ENCODE measurements at places on chromosomes 3 and 15.

DNA sequence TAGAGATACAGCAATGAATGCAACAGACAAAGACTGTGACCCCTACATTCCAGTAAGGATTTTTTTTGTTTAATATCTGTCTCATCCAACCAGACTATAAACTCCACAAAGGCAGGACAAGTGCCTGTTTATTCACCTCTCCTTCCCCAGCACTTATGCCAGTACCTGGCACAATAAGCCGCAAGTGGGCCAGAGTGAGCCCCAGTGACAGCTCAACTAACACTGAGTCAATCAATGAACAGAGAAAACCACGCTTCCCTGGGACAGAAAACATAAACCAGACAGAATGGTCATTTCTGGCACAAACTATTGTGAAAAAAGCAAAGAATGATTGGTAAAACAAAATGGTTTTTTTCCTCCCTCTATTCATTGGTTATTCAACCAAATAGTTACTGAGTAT lies 52.2 kb downstream of the RYK start:
- no peak for DNase-seq

GRCh38 chr3:187758318-187758955 lies 13.2 kb upstream of the BCL6 start:
- no peak for DNase-seq

- no peak for DNase-seq
Measured at GRCh38 chr3:178100908-178101307, 435.3 kb upstream of the KCNMB2 start.

DNA sequence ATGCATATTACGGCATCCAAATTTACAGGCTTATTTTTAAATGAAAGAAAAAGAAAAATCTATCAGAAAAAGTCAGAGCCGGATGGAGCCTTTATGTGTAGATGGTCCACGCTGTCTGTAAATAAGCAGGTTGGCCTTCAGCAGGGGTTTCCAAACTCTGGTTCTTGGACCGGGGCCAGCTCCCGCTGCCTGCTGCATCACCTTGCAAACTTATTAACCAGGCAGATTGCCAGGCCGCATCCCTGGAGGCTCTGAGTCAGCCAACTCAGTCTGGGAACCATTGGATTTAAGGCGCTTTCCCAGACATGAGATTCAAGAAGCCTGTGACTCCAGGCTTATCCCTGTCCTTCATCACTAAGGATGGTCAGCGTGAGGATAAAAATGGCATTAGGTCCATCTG lies 212.4 kb downstream of the OPA1 start:
- no peak for DNase-seq

DNA sequence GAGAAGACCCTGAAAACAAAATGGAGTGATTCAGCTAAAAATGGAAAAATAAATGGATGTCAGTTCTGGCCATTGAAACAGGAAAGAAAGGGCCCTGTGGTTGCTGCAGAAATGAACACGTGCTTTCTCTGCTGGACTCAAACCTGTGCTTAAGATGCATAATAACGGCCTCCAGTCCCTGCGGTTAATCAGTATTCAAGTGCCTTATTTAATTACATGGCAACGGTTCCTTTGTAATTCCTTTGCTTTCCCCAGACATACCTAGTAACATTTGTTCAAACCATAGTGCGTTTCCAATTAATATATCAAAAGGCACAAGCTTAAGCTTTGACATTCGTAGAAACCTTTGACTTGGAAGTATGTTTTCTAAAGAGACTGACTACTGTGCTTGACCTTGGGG lies 428.3 kb downstream of the GABRG3 start:
- DNase-seq, result no peak

DNA sequence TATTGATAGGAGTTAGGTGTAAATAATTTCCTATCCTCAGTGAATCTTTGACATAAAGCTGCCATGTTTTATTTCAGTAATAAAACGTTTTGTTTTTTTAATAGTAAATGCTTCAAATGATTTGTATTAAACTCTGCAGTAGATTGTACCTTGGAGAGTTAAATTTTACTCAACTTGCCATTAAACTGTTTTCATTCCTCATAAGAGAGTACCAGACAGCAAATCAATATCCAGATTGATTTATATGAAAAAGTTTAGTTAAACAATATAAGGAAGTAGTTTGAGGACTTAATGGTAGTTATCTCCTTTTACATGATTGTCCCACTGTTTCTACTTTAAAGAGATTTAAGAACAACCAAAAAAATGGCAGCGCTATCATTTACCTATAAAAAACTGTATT lies 18.4 kb downstream of the ALDH1A2 start:
- DNase-seq, result no peak

GRCh38 chr15:68709876-68710275 lies 110.8 kb downstream of the ANP32A start:
- DNase-seq, result no peak

DNA sequence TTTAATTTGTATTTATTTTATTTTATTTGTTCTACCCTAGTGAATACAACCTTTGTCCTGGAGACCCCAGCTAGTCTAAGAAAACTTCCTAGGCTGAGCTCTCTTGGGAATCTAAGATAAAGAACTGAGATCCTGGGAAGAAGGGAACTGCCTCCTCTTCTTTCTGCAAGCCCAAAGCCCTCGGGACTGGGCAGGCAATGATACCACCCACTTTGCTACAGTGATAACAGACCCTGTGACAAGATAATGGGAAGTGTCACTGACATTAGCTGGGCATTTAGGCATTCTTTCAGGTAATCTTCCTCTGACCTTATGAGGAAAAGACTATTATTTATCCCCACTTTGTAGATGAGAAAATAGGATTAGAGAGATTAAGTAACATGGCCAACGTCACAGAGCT lies 15.1 kb downstream of the TYRO3 start:
- no peak for DNase-seq

DNA sequence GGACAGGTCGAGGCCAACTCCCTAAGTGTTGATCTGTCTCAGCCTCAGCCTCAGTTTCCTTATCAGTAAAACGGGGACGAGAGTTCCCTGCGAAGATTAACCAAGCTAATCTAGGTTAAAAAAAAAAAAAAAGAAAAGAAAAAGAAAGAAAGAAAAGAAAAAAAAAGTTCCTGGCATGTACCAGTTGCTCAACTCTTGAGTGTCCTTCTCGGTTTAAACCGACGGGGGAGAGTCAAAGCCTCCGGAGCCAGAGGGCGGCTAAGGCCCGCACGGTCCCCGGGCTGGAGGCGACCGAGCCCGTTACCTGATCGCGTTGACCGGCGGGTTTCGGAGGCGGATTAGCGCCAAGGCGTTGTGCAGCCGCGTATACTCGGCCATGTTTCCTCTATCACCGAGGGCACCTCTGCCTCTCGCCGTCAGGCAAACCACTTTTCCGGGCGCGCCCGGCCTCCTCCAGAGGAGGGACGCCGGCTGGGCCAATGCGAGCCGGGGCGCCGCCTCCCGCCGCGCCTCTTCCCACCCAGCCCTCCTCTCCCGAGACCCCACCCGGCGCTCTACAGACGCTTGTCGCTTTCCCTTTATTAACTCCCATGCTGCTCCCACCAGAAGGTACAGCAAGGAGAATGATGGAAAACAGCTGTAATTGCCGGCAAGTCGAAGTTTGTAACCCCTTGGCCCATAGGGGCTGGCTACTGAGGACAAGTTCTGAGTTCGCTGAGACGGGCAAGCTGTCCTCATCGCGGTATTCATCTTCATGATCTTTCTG lies at the start of gene EHHADH:
Gene EHHADH (minus strand): TSS at position 405 of the 766 bp plus-strand sequence. CDS start 27 bp downstream, at position 378.
- DNase-seq, result peak; percentile 52

GRCh38 chr15:29687204-29687815 lies 135.0 kb downstream of the TJP1 start:
- DNase-seq, result no peak

- DNase-seq, result no peak
Measured at GRCh38 chr15:30675126-30675525, 49.2 kb downstream of the ARHGAP11B start.

- DNase-seq, result no peak
Measured at GRCh38 chr15:82040390-82040789, 5.4 kb downstream of the MEX3B start.

- DNase-seq, result no peak
Measured at GRCh38 chr3:18207226-18207625, 217.9 kb downstream of the SATB1 start.

- no peak for DNase-seq
Measured at GRCh38 chr3:108471426-108471825, 39.0 kb downstream of the MYH15 start.

DNA sequence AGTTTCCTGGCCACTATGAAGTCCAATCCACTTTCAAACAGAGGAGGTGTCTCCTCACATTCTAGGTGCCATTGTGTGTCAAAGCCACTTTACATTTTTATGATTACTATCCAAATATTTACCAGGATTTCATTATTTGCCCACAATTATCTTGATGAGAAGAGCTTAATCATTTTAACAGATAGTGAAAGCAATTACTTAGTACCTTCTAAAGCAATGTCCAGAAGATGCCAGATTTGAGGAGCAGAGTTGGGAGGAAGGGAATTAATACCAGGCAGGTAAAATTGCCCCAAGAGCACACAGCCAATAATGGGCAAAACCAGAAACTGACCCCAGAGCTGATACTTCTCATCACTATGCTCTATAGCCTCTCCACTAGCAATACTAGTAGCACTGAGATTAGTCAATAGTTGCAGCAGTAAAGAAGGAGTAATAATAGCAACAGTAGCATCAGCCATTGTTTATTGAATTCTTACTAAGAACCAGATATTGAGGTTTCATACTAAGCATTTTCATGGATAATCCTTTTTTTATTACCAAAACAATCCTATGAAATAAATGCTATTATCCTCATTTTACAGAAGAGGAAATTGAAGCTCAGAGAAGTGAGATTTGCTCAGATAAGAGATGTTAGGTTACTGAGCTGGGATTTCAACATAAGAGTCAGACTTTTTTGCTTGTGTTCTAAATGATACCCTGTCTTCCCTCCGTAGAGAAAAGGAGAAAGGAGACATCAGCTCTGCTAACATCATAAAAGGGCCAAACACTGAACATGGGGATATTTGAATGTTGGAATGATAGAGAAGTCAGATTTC lies 509.3 kb upstream of the CFAP20DC start:
- no peak for DNase-seq

- no peak for DNase-seq
Measured at GRCh38 chr3:151477591-151478334, 16.9 kb upstream of the IGSF10 start.

DNA sequence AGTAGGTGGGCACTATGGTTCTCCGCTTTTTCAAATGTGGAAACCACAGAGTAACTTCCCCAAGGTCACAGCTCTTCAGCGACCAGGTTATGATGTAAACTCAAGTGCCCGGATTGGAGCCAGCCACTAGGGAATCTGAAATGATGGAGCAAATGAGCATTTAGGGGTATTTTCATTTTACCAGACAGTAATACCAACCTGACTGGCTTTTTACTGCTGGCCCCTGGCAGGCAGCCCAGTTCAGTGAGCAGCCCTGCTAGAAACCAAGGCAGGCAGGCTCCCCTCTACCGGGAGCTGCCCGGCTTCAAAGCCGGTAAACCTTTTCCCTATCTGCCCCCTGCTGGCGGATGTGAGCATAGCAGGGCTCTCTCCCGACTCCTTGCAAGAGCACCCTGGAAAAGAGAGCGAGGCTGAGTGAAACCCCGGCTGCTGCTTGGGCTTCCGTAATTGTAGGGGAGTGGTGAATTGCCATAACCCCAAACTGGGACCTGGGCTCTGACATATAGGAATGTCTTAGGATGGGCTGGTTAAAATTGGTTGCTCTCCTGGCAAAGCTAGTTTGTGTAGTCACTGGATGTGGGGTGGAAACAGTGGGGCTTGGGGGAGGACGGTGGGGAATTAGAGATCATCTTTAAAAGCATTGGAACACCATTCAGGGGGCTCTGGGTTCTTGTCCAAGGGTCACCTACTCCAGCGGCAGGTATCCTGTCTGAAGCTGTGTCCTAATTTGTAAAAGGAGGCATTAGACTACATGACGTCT lies 98.0 kb upstream of the TNFAIP8L3 start:
- peak; percentile 57 for DNase-seq

DNA sequence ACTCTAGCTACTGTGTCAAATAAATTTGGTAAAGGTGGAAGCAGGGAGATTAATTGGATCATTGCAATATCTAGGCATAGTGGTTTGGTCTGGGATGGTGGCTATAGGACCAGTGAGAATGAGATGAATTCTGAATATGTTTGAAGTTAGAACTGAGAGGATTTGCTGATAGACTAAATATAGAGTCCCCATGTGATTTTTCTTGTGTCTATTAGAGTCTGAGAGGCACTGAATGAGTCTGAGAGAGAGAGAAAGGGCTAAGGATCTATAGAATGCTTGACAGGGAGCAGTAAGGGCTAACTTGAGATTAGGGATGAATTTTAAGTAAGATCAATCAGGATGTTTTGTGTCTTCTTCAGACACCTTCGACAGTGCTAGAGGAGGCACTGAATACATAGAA lies 77.9 kb upstream of the CHL1 start:
- DNase-seq, result no peak

- no peak for DNase-seq
Measured at GRCh38 chr3:154085071-154085470, 36.1 kb upstream of the ARHGEF26 start.

DNA sequence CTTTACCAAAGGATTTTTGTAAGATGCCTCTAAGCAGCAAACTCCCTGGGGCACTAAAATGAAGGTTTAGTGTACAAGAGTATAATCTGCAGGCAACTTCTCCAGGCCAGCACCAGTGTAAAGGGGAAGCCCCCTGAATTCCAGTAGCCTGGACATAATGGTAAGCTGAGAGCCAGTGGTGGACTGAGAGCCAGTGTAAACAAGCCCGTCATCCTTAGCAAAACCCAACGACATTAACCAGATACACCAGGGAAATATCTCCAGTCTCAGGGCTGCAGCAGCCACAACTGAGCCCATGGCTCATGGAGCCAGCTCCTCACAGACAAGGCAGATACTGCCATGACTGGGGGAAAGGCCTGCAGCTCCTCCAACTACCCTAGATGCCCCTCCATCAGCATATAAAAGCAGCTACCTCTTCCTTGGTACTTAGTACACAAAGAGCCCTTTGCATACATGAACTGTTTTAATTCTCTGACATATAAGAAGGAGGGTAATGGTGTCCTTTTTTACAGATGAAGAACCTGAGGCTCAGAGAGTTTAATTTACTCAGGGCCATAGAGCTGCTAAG lies 21.7 kb downstream of the PARP16 start:
- DNase-seq, result no peak

DNA sequence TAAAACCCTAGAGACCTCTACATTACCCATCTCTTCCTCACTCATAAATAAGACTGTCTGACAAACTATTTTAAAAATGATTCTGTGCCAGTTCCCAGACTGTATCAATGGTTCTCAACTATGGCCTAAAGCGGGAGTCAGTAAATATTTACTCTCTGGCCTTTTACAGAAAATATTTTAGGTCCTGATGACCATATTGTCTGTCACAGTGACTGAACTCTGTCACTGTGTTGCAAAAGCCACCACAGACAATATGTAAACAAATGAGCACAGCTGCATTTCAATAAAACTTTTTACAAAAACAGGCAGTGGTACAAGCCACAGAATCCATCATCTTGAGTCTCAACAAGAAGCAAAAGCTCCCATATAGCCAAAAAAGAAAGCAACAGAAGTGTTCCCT lies 45.4 kb downstream of the PLOD2 start:
- DNase-seq, result no peak
